Endothelial cell (in vitro differentiated cells): ENCODE measurements at places on chromosomes 2 and 18. TPM values are rescaled to one million over a fixed set of nuclear protein-coding genes. Genes with fewer than 3 reads are reported as not detected.
A peak's percentile ranks its signal among the peaks of the same experiment; 100 is the strongest.

DNA sequence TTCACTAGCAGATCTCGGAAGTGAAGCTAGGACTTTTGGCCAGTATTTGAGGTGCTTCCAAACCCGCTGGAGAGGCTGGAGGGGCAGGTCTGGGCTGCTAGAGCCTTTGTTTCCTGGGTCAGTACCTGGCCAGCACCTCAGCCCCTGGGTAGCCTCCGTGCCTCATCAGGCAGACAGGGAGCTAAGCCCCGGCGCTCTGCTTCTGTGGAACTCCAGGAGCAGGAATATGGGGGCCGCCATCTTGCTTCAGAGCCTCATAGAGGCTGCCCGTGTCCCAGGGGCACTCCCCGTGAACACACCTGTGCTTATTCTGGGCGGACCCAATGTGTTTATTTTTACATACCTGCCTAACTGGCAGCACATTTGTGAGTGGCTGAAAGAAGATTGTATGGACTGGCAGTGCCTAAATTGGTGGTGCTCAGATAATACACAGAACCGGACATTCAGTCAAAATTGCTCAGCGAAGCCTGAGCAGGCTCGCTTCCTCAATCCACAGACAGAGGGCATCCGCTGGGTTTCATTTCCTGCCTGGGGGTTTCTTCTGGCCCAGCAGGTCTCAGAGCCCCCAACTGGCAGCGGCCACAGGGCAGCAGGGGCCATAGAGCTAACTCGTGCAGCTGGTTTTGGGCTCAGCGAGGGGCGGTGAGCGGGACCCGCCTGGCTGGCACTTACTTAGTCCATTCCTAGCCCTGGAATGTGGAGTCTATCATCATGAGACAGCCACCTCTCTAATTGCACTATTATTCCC, 176.8 kb upstream of the ALKAL2 start:
- H3K4me3 ChIP-seq, result no peak overlapping the region
- no peak for DNase-seq
- peaks cover 9% of the 10 kb centered on the region for H3K4me1 ChIP-seq

GRCh38 chr18:49584394-49584793, 22.5 kb downstream of the LIPG start:
- peaks cover 4% of the 10 kb centered on the region for H3K27me3 ChIP-seq
- H3K36me3 ChIP-seq, result peaks cover 27% of the 10 kb centered on the region
- no peak overlapping the region for H3K4me3 ChIP-seq
- H3K4me1 ChIP-seq, result peaks cover 5% of the 10 kb centered on the region
- no peak overlapping the region for H3K27ac ChIP-seq

DNA sequence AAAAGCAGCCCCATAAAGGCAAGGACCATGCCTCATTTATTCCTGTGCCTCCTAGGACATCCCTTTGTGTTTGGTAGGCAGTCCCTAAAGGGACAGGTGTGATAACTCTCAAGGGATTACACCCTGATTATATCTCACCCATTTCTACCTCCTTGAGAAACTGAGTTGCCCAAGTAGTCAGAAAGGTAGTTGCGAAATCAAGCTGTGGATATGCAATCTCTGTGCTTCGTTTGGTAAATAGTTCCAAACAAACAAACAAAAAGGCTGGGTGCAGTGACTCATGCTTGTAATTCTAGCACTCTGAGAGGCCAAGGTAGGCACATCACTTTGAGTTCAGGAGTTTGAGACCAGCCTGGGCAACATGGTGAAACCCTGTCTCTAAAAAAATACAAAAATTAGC, 100.2 kb upstream of the ARL5A start:
- H3K36me3 ChIP-seq, result no peaks in the 10 kb centered on the region
- H3K4me3 ChIP-seq, result no peak overlapping the region
- no peak overlapping the region for H3K27ac ChIP-seq
- no peaks in the 10 kb centered on the region for H3K27me3 ChIP-seq
- H3K4me1 ChIP-seq, result no peaks in the 10 kb centered on the region

- DNase-seq, result no peak
- no peak overlapping the region for H3K27ac ChIP-seq
- H3K4me3 ChIP-seq, result no peak overlapping the region
- peaks cover 17% of the 10 kb centered on the region for H3K36me3 ChIP-seq
- H3K4me1 ChIP-seq, result no peaks in the 10 kb centered on the region
- H3K27me3 ChIP-seq, result peaks cover 1% of the 10 kb centered on the region
Measured at GRCh38 chr2:102366406-102367112, 11.0 kb downstream of the IL18R1 start.

DNA sequence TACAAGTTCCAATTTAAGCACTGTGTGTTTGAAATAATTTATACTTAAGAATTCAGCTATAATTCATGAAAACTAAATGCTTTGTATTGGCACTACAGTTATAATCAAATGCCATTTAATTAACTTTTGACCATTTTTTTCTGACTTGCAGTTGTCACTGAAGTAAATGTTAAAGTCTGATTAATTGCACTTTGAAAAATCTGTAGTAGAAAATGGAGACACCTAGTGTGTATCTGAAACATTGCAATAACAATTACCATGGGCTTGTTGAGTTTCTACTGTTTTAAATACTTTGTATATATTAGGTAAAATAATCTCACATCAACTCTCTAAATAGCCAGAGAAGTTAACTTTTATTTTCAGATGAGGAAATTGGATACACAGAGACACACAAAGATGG, 458.6 kb upstream of the FSIP2 start:
- no peak for DNase-seq
- no peak overlapping the region for H3K4me3 ChIP-seq
- H3K27me3 ChIP-seq, result no peaks in the 10 kb centered on the region
- no peaks in the 10 kb centered on the region for H3K4me1 ChIP-seq

DNA sequence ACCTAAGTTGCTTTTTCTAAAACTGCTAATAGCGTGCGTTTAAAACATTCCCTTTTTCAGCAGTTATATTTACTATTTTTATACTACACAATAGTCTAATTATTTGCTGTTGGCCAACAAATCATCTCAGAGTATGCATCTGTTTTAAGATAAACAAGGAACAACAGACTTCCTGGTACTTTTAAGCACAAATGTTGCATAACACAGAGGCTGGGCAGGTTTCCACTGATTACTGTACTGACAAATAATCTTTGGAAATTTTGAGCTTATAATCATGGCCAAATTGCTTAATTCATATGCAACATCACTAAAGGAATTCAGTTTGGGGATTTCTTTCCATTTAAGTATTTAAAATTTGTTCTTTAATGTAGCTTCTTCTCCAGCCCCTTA, 737.4 kb upstream of the SALL3 start:
- no peak overlapping the region for H3K4me3 ChIP-seq
- H3K4me1 ChIP-seq, result no peaks in the 10 kb centered on the region
- DNase-seq, result no peak

- H3K27me3 ChIP-seq, result peaks cover 4% of the 10 kb centered on the region
- H3K36me3 ChIP-seq, result peaks cover 40% of the 10 kb centered on the region
- no peak overlapping the region for H3K27ac ChIP-seq
- no peaks in the 10 kb centered on the region for H3K4me1 ChIP-seq
- no peak for DNase-seq
Measured at GRCh38 chr18:79930020-79930642, 21.3 kb downstream of the SLC66A2 start.

- no peak overlapping the region for H3K4me3 ChIP-seq
- H3K36me3 ChIP-seq, result no peaks in the 10 kb centered on the region
- H3K27ac ChIP-seq, result no peak overlapping the region
- H3K4me1 ChIP-seq, result no peaks in the 10 kb centered on the region
- DNase-seq, result no peak
Measured at GRCh38 chr2:199716807-199717586, 134.0 kb downstream of the FTCDNL1 start.

- H3K36me3 ChIP-seq, result no peaks in the 10 kb centered on the region
- no peak for DNase-seq
- H3K4me3 ChIP-seq, result no peak overlapping the region
- H3K27ac ChIP-seq, result no peak overlapping the region
Measured at GRCh38 chr2:242034996-242035814, 165.7 kb downstream of the RTP5 start.

DNA sequence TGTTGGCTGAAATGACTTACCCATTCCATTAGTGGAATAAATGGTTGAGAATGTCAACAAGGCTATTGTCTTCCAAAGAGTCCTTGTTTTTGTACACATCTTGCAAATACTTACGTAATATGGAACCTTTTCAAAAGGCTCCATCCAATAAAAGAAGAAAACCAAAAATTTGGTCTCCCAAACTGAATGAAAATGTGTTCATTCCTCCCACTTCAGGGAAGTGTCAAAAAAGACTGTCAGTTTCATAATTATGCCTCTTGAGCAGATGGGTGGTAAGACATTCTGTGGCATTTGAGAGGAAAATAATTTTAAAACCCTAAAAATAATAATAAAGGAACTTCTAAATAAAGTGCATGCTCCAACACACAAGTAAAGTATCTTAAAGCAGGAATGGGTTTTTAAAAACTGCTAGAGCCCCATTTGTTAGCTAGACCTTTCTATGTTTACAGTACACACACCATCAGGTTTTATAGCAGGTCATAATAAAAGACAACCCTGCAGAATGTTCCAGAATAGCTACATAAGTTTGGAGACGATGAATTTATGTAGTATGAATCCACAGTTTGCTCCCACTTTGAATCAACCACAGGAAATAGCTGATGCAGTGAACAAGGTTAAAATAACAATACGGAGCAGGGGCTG, 843.7 kb downstream of the LRRTM4 start:
- no peak overlapping the region for H3K27ac ChIP-seq
- H3K36me3 ChIP-seq, result no peaks in the 10 kb centered on the region
- peaks cover 1% of the 10 kb centered on the region for H3K27me3 ChIP-seq
- no peak for DNase-seq

DNA sequence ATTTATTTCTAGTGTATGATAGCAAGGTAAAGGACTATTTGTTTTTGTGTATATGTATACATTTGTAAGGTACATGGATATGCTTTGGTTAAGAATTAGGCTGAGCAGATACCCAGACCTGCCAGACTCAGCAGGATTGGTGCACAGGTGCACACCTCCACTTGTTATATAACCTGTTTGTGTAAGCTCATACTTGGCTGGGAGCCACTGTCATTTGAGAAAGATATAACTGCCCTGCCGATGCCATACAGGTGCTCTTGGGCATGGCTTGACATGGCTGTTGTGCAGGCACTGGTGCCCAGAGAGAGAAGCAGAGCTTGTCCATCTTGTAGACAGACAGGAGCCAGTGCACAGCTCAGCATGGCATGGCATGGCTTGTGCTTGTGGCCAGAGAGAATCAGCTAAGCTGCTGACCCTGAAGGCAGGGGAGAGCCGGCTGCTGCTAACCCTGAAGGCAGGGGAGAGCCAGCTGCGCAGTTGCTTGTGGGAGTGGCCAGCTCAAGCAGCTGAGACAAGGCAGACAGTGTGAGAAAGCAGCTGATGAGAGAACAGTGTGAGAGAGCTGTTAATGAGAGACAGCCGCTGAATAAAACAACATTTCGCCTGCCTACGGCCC, 136.5 kb downstream of the RNF144A start:
- peaks cover 3% of the 10 kb centered on the region for H3K27me3 ChIP-seq
- H3K4me1 ChIP-seq, result peaks cover 4% of the 10 kb centered on the region
- H3K27ac ChIP-seq, result no peak overlapping the region
- peaks cover 3% of the 10 kb centered on the region for H3K36me3 ChIP-seq
- H3K4me3 ChIP-seq, result no peak overlapping the region

DNA sequence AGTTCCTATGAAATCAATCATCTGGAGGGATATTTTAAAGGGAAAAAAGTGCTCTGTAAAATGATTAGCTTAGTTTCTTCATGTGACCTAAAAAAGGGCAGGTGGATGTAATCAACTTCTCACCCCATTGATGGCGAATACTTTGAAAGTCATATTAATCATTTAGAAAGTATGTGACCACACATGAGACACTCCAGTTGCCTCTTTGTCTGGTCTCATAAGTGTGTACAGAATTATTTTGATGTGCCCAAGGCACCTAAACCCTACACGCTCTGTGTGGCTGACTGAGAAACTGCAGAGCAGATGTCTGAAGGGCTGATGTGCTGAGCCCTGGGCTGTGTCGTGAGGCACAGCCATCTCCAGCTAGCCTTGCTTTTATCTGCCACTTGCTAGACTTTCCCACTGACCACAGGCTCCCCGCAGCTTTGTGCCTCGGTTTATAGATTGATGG, 26.9 kb downstream of the SGPP2 start:
- peaks cover 7% of the 10 kb centered on the region for H3K4me1 ChIP-seq
- H3K36me3 ChIP-seq, result no peaks in the 10 kb centered on the region
- no peak overlapping the region for H3K4me3 ChIP-seq
- DNase-seq, result no peak

DNA sequence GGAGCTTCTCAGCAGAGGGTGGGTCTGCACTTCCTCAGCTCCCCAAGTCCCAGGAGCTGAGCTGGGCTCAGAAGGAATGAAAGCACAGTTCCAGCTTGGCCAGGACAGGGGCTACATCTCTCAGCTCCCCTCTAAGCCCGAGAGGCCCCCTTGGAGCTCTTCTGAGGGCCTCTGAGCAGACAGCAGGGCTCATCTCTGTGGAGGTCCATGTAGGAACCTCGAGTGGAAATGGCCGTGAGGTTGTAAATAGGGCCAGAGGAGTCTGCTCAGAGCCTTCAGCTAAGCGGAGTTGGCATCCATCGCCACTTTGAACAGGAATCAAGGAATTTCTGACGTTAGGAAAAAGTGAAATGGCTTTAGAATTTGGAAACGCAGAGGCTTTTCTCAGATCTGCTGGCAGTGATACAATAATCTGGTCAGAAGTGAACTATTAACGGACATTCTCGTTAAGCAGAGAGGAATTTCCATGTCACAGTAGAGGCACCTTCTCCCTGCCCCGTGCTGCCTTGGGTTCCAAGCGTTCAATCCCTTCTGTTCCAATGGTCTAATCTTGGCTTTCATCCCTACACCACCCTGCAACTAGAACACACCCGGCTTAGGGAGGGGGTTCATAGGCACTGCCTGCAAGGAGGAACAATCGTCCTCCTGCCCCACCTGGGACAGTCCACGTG, 213.9 kb downstream of the NDUFA10 start:
- no peak overlapping the region for H3K27ac ChIP-seq
- H3K4me3 ChIP-seq, result no peak overlapping the region
- H3K4me1 ChIP-seq, result peaks cover 26% of the 10 kb centered on the region

DNA sequence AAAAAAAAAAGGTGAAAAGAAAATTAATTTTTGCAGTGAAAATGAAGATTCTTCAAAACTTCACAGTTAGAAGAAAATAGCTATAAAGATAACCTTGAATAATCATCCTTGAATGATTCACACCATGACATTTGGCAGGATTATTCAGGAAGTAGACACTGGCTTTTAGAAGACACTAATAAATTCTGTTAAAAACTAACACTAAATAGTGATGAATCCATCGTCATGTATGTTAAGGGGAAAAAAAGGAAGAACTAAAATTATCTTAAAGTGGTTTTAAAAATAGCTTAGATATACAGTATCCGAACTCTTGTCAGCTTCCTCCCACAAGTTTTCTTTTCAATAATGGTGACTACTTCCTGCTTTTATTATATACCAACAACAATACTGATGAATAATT, 10.2 kb downstream of the USP37 start:
- H3K4me3 ChIP-seq, result no peak overlapping the region
- no peak for DNase-seq
- no peak overlapping the region for H3K27ac ChIP-seq
- H3K27me3 ChIP-seq, result peaks cover 2% of the 10 kb centered on the region

GRCh38 chr2:188527581-188527993, 235.9 kb downstream of the GULP1 start:
- DNase-seq, result no peak
- peak overlapping the region; percentile 7 for H3K27ac ChIP-seq
- H3K4me1 ChIP-seq, result peaks cover 18% of the 10 kb centered on the region

GRCh38 chr18:50654658-50655550, 95.0 kb downstream of the MAPK4 start:
- H3K4me1 ChIP-seq, result no peaks in the 10 kb centered on the region
- no peak overlapping the region for H3K27ac ChIP-seq
- no peaks in the 10 kb centered on the region for H3K36me3 ChIP-seq
- no peak for DNase-seq
- H3K27me3 ChIP-seq, result peaks cover 5% of the 10 kb centered on the region

Gene CNRIP1
- total RNA-seq, result 21.8 TPM

Gene TSGA10
- 4.2 TPM for total RNA-seq

Gene EGR4
- 0.15 TPM for total RNA-seq

Gene SPATA3
- not detected for total RNA-seq

Gene ZNF385B
- total RNA-seq, result 0.49 TPM

Gene PLCL1
- total RNA-seq, result 13.6 TPM
